Stimulated activated CD8-positive, alpha-beta memory T cell treated with anti-CD3 and anti-CD28 coated beads, Interleukin-4, amount 100 ng/mL, for 4 hours (primary cell): ENCODE measurements at places on chromosomes 7 and 10.

- no peak for DNase-seq
These were observed 126.2 kb downstream of the MDFIC start for GRCh38 chr7:115047958-115048720.

DNA sequence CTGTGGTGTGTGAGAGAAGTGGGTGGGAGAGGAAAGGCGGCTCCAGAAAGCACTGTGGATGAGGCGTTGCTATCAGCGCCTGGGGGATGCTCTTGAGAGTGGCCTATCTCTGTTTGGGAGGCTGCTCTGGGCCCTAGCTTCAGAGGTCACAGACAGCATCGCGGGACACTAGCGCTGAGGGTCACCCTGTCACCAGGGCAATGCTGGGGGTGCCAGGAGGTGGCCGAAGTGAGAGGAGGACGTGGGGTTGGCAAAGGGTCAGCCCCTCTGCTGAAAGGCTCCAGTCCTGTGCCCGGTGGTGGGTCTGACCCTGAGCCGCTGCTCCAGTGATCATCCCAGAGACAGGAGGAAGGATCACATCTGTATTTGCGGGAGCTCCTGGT is 3.0 kb upstream of the TACR2 start:
- DNase-seq = no peak

- DNase-seq = no peak
These were observed 580.5 kb downstream of the AUTS2 start for GRCh38 chr7:70178787-70179186.

DNA sequence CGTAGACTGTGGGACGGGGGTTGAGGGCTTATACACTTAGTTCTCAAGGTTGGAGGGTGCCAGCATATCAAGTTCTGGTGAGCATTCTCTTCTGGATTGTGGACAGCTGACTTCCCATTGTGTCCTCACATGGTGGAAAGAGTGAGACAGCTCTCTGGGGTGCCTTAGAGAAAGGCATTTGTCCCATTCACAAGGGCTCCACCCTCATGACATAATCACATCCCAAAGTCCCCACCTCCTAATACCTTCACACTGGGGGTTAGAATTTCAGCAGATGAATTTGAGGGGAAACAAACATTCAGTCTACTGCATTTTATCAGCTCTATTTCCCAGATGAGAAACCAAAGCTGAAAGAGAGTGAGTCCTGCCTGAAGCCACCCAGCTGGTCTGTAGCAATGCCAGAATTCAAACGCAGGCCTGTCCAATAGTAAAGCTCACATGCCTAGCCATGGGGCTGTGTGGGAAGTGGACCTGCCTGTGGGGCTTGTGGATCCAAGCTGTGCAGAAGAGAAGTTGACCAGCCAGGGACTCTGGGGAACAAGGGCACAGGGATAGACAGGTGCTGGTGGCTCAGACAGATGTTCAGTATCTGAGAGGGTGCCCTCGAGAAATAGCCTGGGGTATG is 34.9 kb upstream of the LOXL4 start:
- DNase-seq = no peak

GRCh38 chr10:99742701-99743100 is 10.7 kb downstream of the CUTC start:
- DNase-seq = no peak

- no peak for DNase-seq
These were observed 38.4 kb downstream of the PLPP4 start for GRCh38 chr10:120495226-120496009.
